ENCODE measurements at places on chromosomes 12 and 14.

DNA sequence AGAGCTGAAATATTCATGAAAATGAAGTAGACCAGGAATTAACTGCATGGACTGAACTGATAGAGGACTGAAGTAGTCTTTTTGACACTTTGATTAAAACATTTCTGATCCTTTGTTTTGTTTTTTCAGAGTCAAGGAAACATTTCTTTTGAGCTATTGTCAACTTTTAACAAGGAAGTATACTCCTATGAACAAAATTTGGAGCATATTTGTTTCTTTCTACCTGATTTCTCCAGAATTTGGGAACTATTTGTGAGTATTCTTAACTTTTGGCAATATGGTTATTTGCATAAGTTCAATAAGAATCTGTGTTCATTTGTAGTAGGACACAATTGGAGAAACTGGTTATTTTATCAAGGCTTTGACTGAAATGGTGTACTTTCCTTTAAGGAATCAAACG lies 71.3 kb upstream of the HECTD1 start:
- DNase-seq: no peak
- peaks cover 2% of the 10 kb centered on the region for H3K36me3 ChIP-seq
- no peak overlapping the region for H3K27ac ChIP-seq
- peaks cover 8% of the 10 kb centered on the region for H3K4me1 ChIP-seq
- H3K4me3 ChIP-seq: no peak overlapping the region
- H3K27me3 ChIP-seq: no peaks in the 10 kb centered on the region

GRCh38 chr12:56391721-56392120 lies 29.1 kb upstream of the APOF start:
- H3K4me1 ChIP-seq: no peaks in the 10 kb centered on the region
- no peak overlapping the region for H3K27ac ChIP-seq
- H3K36me3 ChIP-seq: peaks cover 1% of the 10 kb centered on the region
- H3K27me3 ChIP-seq: no peaks in the 10 kb centered on the region
- H3K4me3 ChIP-seq: no peak overlapping the region

DNA sequence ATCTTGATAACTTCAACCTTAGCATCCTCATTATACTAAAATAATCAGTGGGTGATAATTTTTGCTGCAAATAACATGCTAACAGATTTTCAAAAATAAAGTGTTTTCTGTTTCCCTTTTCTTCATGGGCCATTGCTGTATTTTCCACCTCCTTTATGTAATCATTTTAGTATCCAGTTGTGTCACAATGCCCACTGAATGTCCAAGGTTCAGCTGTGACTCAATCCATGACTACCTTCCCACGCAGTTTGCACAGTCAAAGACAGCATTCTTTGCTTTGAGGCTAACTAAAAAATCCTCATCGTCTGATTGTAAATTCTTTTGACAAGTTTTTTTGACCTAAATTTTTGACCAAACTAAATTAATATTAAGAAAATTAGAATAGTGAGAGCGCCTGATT lies 474.1 kb downstream of the FLRT2 start:
- no peak overlapping the region for H3K27ac ChIP-seq
- no peak overlapping the region for H3K4me3 ChIP-seq
- H3K27me3 ChIP-seq: no peaks in the 10 kb centered on the region
- DNase-seq: no peak

DNA sequence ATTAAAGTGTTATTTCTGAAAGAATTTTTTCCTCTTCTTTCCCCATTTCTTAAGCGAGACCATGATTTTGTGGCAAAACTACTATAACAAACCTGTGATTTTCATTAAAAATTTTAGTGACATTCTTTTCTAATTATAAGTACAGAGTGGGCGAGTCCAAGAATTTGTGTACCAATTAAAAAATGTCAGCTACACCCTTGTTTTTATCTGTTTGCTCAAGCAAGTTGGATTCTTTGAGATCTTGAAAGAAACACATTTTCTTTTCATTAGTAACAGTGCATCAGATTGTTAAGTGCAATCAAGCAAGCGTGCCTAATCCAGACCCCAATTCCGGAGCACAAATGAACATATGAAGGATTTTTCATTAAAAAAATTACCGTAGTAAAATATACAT lies 338.8 kb upstream of the DDHD1 start:
- no peak for DNase-seq
- H3K4me1 ChIP-seq: no peaks in the 10 kb centered on the region
- H3K27me3 ChIP-seq: no peaks in the 10 kb centered on the region
- no peak overlapping the region for H3K4me3 ChIP-seq
- H3K27ac ChIP-seq: no peak overlapping the region
- no peaks in the 10 kb centered on the region for H3K36me3 ChIP-seq

DNA sequence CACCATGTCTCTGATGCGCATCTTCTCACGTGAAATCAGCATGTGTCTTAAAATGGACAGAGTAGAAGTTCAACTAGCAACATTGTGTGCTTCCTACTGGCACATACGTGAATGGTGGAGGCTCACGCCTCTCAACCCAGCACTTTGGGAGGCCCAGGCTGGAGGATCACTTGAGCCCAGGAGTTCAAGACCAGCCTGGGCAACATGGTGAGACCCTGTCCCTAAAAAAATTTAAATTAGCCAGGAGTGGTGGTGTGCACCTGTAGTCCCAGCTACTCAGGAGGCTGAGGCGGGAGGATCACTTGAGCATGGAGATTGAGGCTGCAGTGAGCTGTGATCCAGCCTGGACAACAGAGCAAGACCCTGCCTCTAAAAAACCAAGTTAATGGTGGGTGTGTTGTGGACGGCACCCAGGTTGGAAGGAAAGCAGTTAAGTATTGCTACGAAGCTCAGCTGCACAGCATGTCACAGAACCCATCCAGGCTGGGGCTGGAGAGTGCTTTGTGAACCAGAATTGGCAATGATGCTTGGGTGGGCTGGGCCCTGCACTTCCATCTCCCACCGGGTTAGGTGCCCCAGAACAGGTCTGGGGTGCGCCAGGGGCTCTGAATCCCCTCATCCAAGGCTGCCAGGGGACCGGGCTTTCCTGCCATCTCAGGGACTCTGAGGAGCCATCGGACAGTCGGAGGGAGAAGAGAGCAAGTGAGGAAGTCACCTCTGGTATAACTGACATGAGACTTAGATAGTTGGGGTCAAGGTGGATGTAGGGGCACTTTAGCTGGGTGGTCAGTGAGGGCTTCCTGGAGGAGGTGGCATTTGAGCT lies 33.0 kb upstream of the ULK1 start:
- H3K4me1 ChIP-seq: no peaks in the 10 kb centered on the region
- DNase-seq: no peak
- H3K36me3 ChIP-seq: no peaks in the 10 kb centered on the region
- no peak overlapping the region for H3K4me3 ChIP-seq
- no peak overlapping the region for H3K27ac ChIP-seq

DNA sequence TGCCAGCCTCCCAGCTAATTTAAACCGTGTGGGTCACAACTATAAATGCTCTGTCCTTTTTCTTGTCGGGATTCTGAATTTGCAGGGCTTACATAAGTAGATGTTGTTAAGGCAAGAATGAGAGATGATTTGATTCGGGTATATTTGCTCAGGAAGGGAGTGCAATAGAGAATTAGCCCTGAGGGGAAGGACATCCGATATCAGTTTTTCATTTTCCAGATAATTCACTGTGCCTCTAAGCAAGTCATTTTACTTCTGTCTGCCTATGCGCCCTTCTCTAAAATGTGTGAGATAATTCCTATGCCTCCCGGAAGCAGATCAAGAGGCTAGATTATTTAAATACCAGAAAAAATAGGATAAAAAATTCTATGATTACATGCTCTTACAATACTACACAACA lies 300.5 kb downstream of the RMST start:
- no peaks in the 10 kb centered on the region for H3K36me3 ChIP-seq
- H3K4me3 ChIP-seq: no peak overlapping the region
- no peaks in the 10 kb centered on the region for H3K27me3 ChIP-seq
- no peaks in the 10 kb centered on the region for H3K4me1 ChIP-seq

DNA sequence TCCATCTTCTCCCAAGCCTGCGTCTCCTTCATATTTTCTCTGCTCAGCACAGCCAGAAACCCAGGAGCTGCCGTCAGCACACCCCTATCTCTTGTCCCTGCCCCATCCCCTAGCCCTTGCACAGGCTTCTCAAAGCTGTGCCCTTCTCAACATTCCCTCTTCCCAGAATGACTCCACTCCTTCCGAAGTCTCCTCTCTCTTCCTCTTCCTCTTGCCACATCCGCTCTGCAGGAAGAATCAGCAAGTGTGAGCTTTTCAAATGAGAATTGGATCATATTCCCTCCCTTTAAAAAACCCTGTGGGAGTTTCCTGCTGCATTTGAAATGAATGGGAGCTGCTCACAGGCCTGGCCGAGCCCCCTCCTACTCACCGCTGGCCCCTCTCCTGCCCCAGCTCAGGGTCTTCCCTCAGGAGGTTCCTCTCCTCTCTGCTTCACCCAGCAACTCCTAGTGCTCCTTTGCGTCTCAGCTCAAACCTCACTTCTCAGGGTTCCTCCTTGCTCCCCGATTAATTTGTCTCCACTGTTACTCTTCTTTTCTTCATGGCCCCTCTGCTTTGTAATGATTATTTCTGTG lies 528.5 kb upstream of the CCDC196 start:
- H3K36me3 ChIP-seq: no peaks in the 10 kb centered on the region
- H3K4me3 ChIP-seq: no peak overlapping the region
- DNase-seq: no peak
- peaks cover 2% of the 10 kb centered on the region for H3K27me3 ChIP-seq
- H3K4me1 ChIP-seq: peaks cover 25% of the 10 kb centered on the region

DNA sequence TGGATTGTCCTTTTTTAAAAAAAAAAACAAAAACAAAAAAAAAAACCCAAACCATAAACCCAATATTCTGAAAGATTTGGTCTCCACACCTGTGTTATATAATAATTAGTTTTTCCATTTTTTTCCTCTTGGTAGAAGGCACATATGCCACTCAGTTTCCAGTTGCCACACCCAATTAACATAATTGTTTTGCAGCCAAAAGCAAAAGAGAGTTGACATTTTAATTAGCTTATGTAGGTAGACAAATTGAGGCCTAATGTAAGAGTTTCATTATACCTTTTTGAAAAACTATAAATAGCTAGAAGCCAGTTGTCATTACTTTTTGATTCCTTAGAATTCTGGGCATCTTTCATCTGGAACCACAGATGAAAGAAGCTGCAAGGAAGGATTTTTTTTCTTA lies 21.0 kb downstream of the PTPN11 start:
- H3K27ac ChIP-seq: no peak overlapping the region
- no peak for DNase-seq
- peaks cover 13% of the 10 kb centered on the region for H3K36me3 ChIP-seq
- H3K4me1 ChIP-seq: peaks cover 5% of the 10 kb centered on the region
- no peaks in the 10 kb centered on the region for H3K27me3 ChIP-seq

DNA sequence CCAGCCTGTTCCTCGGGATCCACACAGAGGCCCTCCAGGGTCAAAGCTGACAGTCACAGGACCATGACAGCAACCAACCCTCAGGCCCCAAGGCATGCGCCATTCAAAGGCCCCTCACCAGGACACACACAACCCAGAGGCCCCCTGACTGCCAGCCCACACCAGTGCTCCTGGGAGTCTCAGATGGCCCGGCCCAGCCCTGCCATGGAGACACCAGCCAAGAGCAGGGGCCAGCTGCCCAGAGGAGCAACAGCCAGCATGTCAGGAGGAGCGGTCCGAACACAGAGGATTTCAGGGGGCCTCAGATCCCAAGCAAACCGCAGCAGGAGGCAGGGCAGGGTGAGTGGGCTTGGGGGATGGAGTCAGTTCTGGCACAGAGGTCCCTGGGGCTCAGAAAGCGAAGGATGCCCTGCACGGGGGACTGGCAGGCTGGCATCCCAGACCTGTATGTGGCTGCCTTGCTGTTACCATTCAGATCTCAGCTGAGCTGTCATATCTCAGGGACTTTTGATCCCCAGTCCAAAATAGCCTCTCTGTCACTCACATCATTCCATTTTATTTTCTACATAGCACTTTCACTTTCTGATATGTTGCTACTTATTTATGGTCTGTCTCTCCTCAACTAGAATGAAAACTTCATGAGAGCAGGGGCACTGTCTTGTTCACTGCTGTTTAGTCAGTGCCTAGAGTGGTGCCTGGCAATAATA lies 4.8 kb downstream of the TMEM229B start:
- H3K4me3 ChIP-seq: no peak overlapping the region
- H3K27ac ChIP-seq: no peak overlapping the region

DNA sequence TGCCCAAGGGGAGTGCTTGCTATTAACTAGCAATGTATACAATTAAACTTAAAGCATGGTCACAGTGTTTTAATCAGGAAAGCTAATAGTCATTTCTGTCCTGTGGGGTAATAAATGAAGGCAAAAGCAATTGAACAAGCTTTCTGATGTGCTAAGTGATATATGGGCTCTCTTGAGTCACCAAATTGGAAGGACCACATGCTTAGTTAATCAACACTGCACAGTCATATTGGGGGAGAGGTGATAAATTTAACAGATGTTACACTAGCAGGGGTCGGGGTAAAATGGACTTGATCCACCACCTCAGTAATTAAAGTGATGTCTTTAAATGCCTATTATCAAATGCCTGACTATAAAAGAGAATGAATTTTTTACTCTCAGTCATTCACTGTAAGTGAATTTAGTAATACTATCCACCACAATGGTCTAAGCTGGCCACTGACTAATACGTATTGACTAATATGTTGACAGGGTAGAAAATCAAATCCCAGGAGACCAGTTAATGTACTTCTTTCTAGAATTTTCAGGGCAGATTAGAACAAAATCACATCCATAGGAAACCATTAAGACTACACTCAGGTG lies 736.3 kb downstream of the RPS29 start:
- H3K27ac ChIP-seq: no peak overlapping the region
- H3K4me1 ChIP-seq: no peaks in the 10 kb centered on the region
- H3K27me3 ChIP-seq: no peaks in the 10 kb centered on the region
- no peak overlapping the region for H3K4me3 ChIP-seq

DNA sequence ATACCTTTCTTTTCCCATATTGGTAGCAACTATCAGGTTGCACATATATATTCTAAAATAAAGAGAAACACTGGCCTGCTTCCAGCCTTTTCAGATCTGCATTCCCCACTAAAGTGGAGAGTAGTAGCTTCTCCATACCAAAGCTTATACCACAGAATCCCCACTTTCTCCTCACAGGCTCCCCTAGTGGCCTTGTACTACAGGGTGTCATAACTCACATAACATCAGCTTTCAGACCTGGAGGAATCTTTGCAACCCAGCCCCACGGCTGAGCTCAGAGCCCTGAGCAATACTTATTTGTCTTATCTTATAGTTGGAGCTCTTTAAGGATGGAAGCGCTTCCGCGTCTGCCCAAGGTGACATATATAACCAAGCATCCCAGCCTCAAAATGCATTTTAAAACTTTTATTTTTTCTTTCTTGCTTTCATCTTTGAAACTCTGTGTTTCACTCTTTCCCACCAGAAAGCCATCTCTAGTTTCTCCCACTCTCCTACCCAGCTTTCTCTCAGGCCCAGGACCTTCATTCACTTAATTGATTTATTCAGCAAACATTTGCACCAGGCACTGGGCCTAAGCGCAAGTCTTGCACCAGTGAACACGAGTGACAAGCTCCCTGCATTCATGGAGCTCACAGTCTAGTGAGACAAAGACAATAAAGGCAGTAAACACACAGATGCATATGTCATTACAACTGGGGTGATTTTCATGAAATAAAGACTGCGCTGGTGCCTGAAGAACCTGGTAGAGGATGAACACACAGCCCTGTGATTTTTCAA lies 254.7 kb downstream of the IPO8 start:
- no peak overlapping the region for H3K4me3 ChIP-seq
- H3K4me1 ChIP-seq: no peaks in the 10 kb centered on the region
- peaks cover 9% of the 10 kb centered on the region for H3K27me3 ChIP-seq
- H3K36me3 ChIP-seq: no peaks in the 10 kb centered on the region
- no peak overlapping the region for H3K27ac ChIP-seq

Data from activated naive CD8-positive, alpha-beta T cell treated with anti-CD3 and anti-CD28 coated beads for 36 hours (primary cell).